ENCODE measurements at places on chromosomes 4 and X.

- no peak for DNase-seq
These were observed 89.5 kb downstream of the EVC start for GRCh38 chr4:5800496-5800895.

DNA sequence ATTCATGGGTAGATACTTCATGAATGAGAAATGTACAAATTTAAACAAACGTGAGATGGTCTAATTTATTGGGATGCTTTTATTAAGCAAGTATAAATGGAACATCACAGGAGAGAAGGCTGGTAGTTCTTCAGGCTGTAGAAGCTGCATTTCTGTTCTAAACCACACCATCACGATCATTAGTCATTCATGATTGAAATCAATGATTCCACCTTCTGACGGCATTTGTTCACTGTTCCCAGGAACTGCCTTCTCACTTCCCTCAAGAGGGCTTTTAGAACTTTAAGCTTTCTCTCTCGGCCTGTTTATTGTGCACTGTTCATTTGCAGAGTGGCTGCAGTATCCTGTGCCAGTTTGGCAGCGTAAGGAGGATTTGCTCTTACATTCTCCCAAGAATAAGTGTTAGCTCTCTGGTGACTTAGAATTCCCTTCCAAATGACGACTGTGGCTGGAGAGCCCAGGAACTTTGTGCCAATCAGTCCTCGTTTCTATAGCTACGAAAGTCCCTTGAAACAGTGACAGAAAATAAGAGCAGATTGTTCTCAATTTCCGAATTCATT lies 54.7 kb downstream of the MFAP3L start:
- DNase-seq, result no peak

- DNase-seq, result no peak
These were observed 25.8 kb upstream of the AMELX start for GRCh38 chrX:11267425-11267824.

DNA sequence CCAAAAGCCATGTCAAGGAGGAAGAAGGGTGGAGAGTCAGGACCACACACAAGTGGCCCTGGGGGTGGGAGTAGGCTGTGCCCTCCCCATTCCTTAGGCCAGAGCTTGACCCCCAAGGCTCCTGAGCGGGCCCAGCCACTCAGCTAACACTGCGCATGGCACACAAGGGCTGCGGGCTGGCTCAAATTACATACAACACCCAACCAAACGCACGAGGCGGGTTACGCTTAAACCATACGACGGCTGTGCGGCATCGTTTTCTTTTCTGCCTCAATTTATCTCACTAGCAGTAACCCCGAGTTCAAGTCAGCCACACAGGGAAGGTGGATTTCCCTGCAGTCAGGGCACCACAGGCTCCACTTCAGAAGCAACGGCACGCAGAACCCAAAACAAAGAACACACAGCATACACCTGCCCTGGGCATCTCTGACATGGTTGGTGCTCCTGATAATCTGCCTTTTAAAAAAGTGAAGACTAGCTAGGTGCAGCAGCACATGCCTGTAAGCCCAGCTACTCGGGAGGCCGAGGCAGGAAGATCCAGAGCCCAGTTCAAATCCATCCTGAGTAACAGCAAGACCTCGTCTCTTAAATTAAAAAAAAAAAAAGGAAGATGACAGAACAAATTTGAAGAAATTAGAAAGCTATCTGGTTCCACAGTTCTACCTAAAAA lies 2.9 kb downstream of the GAK start:
- no peak for DNase-seq

GRCh38 chr4:106194801-106195200 lies 121.2 kb downstream of the TBCK start:
- DNase-seq, result no peak

GRCh38 chrX:29231800-29232199 lies 644.6 kb downstream of the IL1RAPL1 start:
- no peak for DNase-seq

DNA sequence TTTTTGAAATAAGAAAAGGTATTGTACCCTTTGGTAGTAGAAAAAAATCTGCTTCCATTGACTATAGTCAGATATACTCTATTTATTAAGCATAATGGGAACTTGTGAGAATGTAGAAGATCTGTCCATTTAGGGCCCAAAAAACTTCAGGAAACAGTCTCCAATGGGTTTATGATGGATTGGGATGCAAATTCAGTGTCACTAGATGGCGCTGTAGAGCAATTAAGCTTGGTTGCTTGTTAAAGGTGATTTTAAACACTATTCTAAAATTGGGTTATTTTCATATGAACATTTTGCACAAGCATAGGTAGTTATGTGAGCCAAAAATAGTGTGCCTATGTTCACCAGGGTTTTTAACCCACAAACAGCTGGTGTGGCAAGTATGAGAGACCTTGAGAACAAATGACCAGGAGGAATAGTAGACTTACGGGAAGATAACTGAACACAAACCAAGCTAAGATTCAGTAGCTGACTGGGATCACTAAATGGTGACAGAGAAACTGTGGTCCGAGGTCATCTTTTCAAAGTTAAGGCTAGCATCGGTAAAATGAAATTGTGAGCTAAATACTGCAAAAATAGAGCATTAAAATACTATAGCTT lies 80.3 kb upstream of the LSM6 start:
- peak; percentile 28 for DNase-seq

- DNase-seq, result no peak
These were observed 9.9 kb downstream of the CHIC2 start for GRCh38 chr4:54054501-54054900.

GRCh38 chrX:38552721-38553120 lies 8.6 kb upstream of the TSPAN7 start:
- no peak for DNase-seq

DNA sequence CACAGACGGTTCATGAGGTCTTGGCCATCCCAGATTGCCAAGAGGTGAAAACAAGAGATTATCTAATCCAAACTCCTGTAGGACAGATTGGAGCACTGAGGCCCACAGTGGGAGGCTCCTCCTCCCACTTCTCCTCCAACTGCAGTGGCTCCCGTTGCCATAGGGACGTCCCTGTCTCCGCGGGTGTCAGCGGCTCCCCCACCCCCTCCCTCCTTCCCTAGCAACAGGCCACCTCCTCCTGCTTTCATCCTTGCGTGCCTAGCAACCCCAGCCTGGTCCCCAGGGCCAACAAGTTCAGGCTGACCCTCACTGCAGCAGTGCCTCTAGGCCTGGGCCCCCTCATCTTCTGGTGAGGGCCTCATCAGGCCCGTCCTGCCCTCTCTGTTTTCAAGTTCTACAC lies 6.8 kb upstream of the IQSEC2 start:
- no peak for DNase-seq

DNA sequence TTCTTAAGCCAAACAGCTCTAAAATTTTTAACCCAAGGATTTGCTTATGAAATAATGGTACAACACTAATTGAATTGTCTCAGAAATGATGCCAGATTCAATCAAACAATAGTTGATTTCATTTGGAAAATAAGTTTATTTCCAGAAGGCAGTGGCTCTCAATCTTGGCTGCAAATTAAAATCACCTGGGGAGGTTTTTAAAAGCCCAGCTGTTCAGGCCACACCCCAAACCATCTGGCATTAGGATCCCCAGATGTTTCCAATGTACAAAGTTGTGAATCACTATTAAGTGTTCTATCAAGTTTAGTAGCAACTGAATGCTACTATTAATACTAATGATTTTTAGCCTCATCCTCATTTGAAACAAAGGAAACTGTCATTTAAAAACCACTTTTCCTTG lies 22.2 kb downstream of the TMEM184C start:
- no peak for DNase-seq

GRCh38 chr4:113893546-113893945 lies 85.9 kb downstream of the ARSJ start:
- peak; percentile 16 for DNase-seq

DNA sequence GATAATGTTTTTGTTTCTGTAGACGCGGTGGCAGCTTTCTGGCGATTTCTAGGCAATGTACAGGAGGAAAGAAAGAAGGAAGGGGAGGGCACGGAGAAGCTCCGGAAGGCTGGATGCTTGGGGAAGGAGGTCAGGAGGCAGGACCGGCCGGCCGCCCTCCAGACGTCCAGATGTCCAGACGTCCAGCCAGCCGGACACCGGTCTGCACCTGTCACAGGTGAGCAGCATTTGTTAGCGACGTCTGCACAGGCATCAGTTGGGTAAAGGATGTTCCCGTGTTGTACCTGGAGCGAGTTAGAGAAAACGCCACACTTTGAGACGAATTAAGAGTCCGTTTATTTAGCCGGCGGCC lies 90.0 kb upstream of the PPP2R3B start:
- DNase-seq, result no peak

- DNase-seq, result no peak
These were observed 9.6 kb upstream of the MRPL1 start for GRCh38 chr4:77852892-77853495.

DNA sequence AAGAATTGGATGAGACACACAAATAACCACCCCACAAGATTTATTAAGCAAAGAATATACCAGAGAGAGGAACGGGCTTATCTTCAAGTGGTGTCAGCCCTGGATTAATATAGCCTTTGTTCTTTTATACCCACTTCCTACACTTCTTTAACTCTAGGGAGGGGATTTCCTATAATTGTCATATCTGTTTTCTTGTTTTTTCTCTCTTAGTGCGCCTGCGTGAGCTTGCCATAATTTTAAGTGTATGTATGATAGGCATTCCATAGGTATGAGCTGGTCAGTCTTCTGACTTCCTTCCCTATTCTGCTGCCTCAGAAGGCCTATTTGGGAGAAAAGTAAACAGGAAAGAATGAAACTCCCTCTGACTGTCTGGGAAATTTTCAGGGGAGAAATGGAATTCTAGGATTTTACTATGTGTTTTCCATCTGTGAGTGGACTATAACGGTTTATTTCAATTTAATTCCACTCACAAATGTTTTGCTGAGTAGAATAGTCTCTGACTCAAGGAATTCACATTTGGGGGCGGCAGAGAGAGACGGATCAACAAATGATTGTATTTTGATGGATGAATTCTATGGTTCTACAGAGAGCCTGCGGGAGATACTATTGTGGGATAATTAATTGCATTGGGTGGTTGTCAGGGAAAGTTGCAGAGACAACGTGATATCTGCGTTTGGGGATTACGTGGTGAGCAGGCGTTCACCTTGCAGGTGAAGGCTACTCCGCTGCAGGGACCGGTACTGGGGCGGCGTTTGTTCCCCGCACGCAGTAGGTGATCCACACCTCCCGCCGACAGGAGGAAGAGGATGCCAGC lies 626 bp upstream of the CEP135 start:
- no peak for DNase-seq

GRCh38 chrX:9278475-9279233 lies 186.2 kb upstream of the TBL1X start:
- no peak for DNase-seq

- no peak for DNase-seq
These were observed 64.9 kb upstream of the SCOC start for GRCh38 chr4:140308366-140309123.

GRCh38 chr4:142040043-142040442 lies 403.7 kb downstream of the IL15 start:
- DNase-seq, result no peak

DNA sequence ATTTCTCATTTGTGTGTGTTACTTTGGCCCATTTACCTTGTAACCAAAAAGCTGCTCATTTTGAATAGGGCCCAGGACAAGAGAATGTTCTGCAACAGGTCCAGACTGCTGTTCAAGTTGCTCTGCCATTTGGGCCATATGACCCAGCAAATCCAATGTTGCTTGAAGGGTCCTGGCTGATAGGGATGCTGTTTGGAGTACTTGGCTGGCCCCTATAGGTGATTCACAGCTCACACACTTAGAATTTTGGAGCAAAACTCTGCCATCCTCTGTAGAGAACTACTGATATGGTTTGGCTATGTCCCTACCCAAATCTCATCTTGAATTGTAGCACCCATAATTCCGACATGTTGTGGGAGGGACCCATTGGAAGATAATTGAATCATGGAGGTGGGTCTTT lies 131.5 kb downstream of the AASDH start:
- DNase-seq, result no peak

- DNase-seq, result no peak
These were observed 29.2 kb upstream of the MXD4 start for GRCh38 chr4:2290974-2291704.

DNA sequence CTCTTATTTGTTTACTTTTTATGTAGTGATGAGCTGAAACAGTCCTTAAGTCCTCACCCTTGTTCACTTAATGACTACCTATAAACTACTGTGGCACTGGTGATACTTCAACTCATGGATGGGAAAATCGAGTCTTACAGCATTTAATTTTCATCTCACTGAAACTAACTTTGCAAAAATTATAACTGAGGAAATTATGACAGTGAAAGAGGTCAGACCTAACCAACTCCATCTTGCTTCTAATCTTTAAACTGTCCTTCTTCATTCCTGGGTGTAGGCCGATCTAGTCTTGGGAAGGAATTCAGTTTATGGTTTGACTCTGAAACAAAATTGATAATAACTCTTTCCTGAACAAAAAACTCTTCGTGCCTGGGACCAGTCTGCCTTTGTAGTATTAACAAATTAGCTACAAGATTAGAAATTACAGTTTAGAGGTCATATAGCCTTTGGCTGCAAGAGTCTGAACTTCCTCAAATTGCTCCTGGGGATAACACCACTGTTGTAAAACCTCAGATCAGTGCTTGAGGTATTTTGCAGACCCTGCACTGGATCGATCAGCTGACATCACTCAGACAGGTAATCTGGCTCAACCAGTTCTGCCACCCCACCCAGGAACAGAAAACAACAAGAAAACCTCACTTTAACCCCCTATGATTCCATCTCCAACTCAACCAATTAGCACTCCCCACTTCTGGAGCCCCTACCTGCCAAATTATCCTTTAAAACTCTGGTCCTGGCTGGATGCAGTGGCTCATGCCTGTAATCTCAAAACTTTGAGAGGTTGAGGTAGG lies 995.7 kb upstream of the PRKX start:
- no peak for DNase-seq

DNA sequence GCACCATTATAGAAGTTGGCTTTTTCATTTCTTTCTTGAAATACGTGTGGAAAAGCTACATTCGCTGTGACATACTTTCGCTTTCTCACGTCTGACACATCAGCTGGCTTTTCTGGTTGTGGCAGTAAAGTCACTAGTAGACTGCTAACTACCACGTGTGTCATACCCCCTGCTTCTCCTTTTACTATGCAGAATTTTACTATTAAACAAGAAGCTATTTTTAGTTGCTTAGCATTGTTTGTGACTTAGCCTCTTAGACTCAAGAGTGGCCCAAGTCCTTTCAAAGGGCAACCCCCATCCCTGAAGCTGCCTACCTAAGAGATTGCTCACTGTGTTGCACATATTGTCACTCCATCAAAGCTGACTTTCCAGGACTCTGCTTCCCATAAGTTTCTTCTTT lies 2.1 kb upstream of the IL2 start:
- peak; percentile 8 for DNase-seq

GRCh38 chr4:72326692-72327632 lies 242.1 kb downstream of the ADAMTS3 start:
- peak; percentile 13 for DNase-seq

GRCh38 chrX:69110116-69110530 lies 55.1 kb downstream of the PJA1 start:
- DNase-seq, result no peak

- DNase-seq, result no peak
These were observed 30.4 kb downstream of the FGFR3 start for GRCh38 chr4:1823545-1823932.

- no peak for DNase-seq
These were observed 103.9 kb upstream of the MAOA start for GRCh38 chrX:43552156-43552555.

All from AML-193 (cell line).